Activated CD8-positive, alpha-beta memory T cell treated with anti-CD3 and anti-CD28 coated beads for 4 hours (primary cell): ENCODE measurements at places on chromosomes 6 and 20.

DNA sequence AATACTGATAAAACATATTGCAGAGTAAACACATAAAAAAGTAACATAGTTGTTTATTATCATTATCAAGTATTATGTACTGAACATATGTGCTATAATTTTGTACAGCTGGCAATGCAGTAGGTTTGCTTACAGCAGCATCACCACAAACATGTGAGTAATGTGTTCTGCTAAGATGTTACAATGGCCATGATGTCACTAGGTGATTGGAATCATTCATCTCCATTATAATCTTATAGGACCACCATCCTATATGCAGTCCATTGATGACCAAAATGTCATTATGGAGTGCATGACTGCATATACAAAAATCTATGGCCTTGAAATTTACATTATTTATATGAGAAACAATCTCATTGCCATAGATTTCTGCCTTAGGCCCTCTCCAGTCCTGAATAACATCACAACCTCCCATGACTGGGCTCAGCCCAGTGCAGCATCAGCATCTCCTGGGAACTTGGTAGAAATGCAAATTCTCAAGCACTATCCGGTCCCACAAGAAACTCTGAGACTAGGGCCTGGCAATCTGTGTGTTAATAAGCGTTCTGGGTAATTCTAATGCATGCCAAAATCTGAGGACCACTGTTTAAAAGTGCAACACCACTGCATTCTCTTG lies 352.0 kb upstream of the MARCKS start:
- no peak for DNase-seq

DNA sequence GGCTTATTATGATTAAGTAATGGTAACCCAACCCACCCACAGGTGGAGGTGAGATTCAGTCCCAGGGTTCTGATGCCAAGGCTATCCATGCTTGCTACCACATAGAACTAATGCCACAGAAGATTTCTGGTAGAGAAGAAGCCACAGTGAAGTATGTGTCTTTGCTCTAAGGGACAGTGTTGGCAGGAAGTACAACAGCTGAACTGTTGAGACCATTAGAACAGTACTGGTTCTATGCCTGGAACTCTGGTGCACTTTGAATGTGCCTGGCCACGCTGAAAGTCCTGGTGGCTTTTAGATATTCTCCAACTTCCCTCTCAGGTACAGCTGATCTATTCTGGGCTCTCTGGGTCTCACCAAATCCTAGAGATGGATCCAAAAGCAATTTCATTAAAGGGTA lies 7.8 kb downstream of the STX7 start:
- DNase-seq, result no peak

GRCh38 chr6:15380351-15380750 lies 134.5 kb downstream of the JARID2 start:
- no peak for DNase-seq

DNA sequence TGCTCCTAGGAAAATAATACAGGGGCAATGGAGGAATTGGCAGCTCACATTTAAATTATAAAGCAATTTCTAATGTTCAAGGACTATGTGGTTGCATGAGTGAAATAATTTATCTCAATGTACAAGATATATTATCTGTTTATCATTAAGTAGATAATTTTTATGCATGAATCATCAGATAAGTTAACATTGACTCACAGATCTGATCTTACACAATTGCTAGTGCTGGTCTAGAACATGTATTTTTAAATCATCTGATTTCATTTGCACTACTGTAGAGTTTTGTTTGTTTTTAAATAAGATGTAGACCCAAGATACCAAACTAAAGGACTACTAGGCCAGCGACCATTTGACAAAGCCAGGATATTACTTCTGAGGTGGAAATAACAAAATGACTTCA lies 199.2 kb downstream of the BMP2 start:
- DNase-seq, result no peak

- DNase-seq, result no peak
Observed at GRCh38 chr6:35295521-35296315, 1.9 kb upstream of the DEF6 start.
